Anterior cingulate cortex (tissue), 58 donors: ENCODE measurements at places on chromosomes 16 and 17.

GRCh38 chr17:8465356-8465755 lies 29.7 kb downstream of the NDEL1 start:
- no peak for DNase-seq

DNA sequence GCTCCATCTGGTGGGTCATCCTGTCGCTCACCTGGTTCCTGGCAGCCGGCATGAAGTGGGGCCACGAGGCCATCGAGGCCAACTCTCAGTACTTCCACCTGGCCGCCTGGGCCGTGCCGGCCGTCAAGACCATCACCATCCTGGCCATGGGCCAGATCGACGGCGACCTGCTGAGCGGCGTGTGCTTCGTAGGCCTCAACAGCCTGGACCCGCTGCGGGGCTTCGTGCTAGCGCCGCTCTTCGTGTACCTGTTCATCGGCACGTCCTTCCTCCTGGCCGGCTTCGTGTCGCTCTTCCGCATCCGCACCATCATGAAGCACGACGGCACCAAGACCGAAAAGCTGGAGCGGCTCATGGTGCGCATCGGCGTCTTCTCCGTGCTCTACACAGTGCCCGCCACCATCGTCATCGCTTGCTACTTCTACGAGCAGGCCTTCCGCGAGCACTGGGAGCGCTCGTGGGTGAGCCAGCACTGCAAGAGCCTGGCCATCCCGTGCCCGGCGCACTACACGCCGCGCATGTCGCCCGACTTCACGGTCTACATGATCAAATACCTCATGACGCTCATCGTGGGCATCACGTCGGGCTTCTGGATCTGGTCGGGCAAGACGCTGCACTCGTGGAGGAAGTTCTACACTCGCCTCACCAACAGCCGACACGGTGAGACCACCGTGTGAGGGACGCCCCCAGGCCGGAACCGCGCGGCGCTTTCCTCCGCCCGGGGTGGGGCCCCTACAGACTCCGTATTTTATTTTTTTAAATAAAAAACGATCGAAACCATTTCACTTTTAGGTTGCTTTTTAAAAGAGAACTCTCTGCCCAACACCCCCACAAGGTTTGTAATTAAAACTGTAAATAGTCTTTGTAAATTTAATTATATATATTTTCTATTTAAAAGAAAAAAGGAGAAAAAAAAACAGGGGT lies 1.7 kb downstream of the FZD2 start:
- DNase-seq: no peak

- DNase-seq: no peak
Observed at GRCh38 chr16:83400234-83400633, 407.5 kb upstream of the HSBP1 start.

GRCh38 chr17:57569853-57570252 lies 175.2 kb downstream of the CCDC182 start:
- no peak for DNase-seq

- DNase-seq: peak; percentile 82
Observed at GRCh38 chr16:1929578-1930337, 11.5 kb upstream of the HS3ST6 start.

DNA sequence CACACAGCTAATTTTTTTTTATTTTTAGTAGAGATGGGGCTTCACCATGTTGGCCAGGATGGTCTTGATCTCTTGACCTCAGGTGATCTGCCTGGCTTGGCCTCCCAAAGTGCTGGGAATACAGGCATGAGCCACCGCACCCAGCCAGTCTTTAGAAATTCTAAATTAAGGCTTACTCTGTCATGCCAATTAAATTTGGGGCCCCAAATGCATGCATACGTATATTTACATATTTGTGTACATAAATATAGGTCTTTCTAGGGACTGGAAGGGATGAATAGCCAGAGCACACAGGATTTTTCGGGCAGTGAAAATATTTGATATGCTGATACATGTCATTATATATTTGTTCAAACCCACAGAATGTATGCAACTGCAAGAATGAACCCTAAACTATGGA lies 105.1 kb downstream of the BCAS3 start:
- no peak for DNase-seq

DNA sequence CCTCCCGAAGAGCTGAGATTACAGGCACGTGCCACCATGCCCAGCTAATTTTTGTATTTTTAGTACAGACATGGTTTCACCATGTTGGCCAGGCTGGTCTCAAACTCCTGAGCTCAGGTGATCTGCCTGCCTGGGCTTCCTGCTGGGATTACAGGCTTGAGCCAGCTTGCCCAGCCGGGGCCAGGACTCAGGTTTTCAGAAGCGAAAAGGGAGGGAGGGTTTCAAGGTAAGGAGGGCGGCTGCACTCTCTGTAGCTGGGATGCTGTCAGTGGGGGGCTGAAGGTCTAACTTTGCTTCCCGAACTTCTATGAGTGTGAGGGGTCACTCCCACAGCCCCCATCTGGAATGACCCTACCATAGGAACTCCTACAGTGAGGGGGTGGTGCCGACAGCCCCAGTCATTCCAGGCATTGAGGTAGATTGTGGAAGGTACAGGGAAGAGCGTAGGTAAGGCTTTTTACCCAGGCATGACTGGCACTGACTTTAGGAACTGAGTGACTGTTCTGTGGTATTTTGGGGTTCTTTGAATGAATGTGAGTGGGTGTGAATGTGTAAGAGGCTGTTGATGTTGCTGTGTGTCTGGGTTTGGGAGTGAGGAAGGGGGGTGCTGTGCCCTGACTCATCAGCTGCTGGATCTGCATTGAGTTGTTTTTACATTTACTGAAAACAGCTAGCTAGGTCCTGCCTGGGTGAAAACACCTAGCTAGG lies 3.8 kb upstream of the C1QL1 start:
- DNase-seq: no peak
